ENCODE measurements at places on chromosomes 5 and 9. TPM values are rescaled to one million over a fixed set of nuclear protein-coding genes. Genes with fewer than 3 reads are reported as not detected.

GRCh38 chr5:154234551-154234950 lies 44.0 kb downstream of the GALNT10 start:
- no peak overlapping the region for H3K4me3 ChIP-seq
- H3K4me1 ChIP-seq: peaks cover 41% of the 10 kb centered on the region
- peaks cover 8% of the 10 kb centered on the region for H3K36me3 ChIP-seq
- DNase-seq: no peak
- H3K27ac ChIP-seq: no peak overlapping the region

- H3K27me3 ChIP-seq: no peaks in the 10 kb centered on the region
- no peak for DNase-seq
- H3K36me3 ChIP-seq: no peaks in the 10 kb centered on the region
- H3K27ac ChIP-seq: no peak overlapping the region
Observed at GRCh38 chr5:170339780-170340167, 42.2 kb upstream of the LCP2 start.

DNA sequence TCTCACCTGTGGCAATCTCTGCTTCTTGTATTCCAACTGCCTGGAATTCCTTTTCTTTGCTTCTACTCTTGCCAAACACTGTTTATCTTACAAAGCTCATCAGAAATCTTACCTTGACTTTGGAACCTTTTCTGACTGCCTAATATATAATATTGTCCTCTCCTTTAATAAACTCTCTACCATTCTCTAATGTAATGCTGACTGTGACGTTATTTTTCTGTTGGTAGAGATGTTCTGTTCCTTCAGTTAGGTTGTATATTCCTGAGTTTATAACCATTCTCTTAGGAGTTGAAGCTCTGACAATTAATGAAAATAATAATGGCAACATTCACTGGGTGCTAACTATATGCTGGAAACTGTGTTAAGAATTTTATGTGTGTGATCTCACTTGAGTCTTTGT lies 188.8 kb upstream of the ATP10B start:
- H3K36me3 ChIP-seq: no peaks in the 10 kb centered on the region
- H3K27me3 ChIP-seq: no peaks in the 10 kb centered on the region
- no peak overlapping the region for H3K4me3 ChIP-seq
- DNase-seq: no peak

GRCh38 chr9:131290767-131291370 lies 1.3 kb downstream of the PLPP7 start:
- H3K4me1 ChIP-seq: no peaks in the 10 kb centered on the region
- no peaks in the 10 kb centered on the region for H3K27me3 ChIP-seq

- DNase-seq: no peak
- no peaks in the 10 kb centered on the region for H3K4me1 ChIP-seq
- no peaks in the 10 kb centered on the region for H3K36me3 ChIP-seq
Observed at GRCh38 chr5:180391276-180391675, 38.1 kb upstream of the GFPT2 start.

DNA sequence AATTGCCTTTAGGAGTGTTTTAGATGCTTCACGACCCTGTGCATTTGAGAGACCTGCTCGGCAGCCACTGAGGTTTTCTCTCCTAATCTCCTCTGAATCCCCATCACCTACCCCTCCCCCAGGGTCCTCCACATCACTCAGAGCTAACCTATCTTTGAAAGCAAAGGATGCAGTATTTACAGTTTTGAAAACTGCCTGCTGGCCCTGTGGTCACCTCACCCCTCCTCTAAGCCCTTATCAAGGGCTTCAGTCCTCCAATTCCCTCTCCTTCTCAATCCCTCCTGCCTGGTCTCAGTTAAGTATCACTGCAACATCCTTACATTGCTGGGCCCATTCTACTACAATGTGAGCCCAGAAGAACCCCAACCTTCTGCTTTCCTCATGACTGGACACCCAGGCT lies 4.6 kb downstream of the RPP25L start:
- H3K27ac ChIP-seq: no peak overlapping the region
- H3K4me3 ChIP-seq: no peak overlapping the region
- H3K36me3 ChIP-seq: no peaks in the 10 kb centered on the region
- peaks cover 15% of the 10 kb centered on the region for H3K4me1 ChIP-seq

DNA sequence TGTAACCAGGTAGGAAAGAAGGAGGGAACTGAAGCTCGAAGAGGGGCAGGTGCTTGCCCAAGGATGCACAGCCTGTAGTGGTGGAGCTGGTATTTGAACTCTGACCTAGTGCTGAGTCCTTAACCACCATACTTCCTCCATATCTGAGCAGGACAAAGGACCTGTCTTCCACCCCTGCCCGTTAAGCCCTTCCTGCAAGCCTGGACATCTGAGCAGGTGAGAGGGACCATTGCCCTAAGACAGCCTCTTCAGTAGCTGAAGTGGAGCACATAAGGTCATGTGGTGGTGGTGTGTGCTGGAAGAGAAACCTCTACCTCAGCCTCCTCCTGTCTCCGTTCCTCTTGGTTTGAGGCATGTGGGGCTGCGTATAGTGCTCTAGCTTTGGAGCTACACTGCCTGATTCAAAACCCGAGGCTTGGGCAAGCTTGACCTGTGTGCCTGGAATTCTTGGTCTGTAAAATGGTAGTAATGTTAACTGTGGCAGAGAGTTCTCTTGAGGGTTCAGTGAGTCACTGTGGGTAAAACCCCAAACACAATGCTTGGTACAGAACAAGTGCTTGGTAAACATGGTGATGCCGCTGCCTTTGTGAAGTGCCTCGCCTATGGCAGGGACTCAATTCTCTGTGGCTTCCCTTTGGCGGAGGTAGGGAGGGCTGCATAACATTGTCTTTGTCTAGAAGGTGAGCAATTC lies 7.4 kb downstream of the GALNT10 start:
- H3K27me3 ChIP-seq: no peaks in the 10 kb centered on the region
- H3K36me3 ChIP-seq: peaks cover 27% of the 10 kb centered on the region
- H3K4me1 ChIP-seq: peaks cover 67% of the 10 kb centered on the region

DNA sequence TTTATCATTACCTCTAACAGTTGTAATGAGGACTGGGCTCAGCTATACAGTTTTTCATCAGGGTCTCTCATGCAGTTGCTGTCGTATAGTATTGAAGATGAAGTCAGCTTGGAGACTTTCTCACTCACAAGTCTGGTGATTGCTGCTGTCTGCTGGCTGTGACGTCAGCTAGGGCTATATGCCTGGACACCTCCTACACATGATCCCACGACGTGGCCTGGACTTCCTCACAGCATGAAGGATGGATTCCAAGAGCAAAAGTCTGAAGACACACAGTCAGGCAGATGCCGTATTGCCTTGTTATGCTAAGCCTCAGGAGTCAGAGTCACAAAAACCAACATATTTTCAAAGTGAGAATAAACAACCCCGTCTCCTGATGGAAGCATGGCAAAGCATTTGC lies 193.3 kb downstream of the LURAP1L start:
- no peaks in the 10 kb centered on the region for H3K36me3 ChIP-seq
- no peak for DNase-seq
- no peaks in the 10 kb centered on the region for H3K27me3 ChIP-seq
- no peak overlapping the region for H3K4me3 ChIP-seq

GRCh38 chr5:156460471-156460870 lies 133.5 kb downstream of the SGCD start:
- H3K27me3 ChIP-seq: peaks cover 13% of the 10 kb centered on the region
- H3K36me3 ChIP-seq: no peaks in the 10 kb centered on the region
- no peak for DNase-seq
- H3K4me3 ChIP-seq: no peak overlapping the region

- peaks cover 8% of the 10 kb centered on the region for H3K4me1 ChIP-seq
- no peak for DNase-seq
- H3K27ac ChIP-seq: no peak overlapping the region
- no peaks in the 10 kb centered on the region for H3K27me3 ChIP-seq
Observed at GRCh38 chr5:10469253-10470050, 27.8 kb downstream of the ROPN1L start.

The ANKRD34B gene
- total RNA-seq: not detected

The ZNF474 gene
- not detected for total RNA-seq

Data from activated naive CD4-positive, alpha-beta T cell treated with anti-CD3 and anti-CD28 coated beads for 36 hours (primary cell).